Hematopoietic multipotent progenitor cell treated with erythropoietin and hydrocortisone succinate and interleukin-3 and kit ligand, for 15 days (in vitro differentiated cells): ENCODE measurements at places on chromosomes 6 and 20.

GRCh38 chr20:49821870-49822331 is 9.3 kb downstream of the SLC9A8 start:
- DNase-seq: no peak

DNA sequence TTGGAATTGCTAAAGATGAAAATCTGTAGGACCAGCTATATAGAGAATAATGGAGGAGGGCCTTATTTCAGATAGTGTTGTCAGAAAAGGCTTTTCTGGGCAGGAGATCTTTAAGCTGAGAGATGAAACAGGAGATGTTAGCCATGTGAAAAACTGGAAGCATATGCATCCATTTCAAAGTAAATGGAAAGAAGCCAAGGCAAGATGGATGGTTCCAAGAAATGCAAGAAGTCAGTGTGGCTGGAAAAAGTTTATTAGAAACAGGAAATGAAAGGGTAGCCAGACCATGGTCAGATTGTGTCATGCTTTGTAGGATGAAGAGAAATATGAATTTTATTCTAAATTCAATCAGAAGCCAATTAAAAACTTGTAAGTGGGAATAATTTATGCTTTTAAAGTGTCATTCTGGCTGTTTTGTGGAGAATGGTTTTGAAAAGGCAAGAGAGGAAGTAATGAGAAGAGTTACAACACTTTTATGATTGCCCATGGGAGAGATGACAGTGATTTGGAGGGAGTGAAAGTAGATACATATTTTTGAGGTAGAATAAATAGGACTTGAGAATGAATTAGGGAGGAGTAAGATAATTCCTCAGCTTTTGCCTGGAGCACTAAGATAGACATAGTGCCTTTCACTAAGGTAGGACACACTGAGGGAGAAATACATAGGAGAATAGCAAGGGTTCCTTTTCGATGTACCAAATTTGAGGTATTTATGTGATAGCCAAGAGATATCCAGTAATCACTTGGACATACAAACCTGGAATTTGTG is 620.1 kb downstream of the HTR1B start:
- no peak for DNase-seq

DNA sequence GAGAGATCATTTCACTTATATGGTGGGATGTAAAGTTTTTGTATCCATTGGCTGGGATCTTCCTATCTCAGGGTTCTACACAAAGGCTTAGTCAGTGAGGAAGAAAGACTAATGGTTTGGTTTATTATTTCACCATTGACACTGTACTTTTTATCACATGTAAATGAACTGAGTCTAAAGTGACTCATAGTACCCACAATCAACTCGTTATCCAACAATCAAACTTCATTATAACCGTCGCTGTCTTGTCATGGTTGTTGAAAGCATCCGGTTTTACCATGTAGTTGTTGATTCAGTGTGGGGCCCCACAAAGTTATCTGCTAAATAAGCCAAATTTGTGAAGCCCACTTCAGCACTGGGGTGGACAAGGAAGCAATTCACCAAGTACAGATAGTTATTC is 55.8 kb upstream of the MTRF1L start:
- no peak for DNase-seq

- DNase-seq: no peak
Observed at GRCh38 chr6:89987140-89987539, 92.9 kb downstream of the GJA10 start.

DNA sequence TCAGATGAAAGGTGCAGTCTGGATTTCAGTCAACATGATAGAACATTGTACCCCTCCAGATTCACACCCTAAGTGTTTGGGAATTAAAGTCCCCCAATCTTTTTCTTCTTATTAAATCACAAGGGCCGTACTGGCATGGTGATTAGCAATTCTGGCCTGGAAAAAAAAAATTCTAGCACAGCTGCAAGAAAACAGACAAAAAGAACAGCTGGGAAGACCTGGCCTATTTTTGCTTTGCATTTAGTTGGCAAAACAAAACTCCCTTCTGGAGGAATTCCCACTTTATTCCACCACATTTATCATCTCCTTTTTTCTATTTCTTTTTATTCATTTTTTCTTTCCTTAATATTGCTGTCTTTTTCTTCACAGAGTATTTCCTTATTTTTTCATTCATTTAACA is 39.8 kb upstream of the AKAP12 start:
- no peak for DNase-seq

- DNase-seq: no peak
Observed at GRCh38 chr6:56555438-56555872, 87.2 kb downstream of the DST start.

- DNase-seq: no peak
Observed at GRCh38 chr6:125919618-125920017, 37.0 kb upstream of the HINT3 start.

- no peak for DNase-seq
Observed at GRCh38 chr6:157647261-157647915, 175.7 kb upstream of the SNX9 start.

DNA sequence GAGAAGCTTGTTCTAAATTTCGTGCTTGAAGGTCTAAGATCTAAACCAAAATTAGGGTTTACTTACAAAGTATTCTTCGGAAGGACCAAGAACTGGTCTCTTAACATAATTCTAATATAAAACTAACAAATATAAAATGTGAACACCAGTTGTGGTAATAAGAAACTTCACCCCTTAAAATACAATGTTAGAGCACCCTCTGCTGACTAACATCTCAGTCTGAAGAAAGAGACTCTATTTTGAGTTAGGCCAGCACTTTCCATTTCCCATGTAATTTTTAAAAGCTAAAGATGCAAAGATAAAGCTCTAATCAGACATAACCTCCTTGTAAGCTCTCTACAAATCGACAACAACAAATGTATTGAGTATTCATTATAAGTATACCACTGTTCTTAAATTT is 24.6 kb downstream of the ATG5 start:
- peak; percentile 39 for DNase-seq

DNA sequence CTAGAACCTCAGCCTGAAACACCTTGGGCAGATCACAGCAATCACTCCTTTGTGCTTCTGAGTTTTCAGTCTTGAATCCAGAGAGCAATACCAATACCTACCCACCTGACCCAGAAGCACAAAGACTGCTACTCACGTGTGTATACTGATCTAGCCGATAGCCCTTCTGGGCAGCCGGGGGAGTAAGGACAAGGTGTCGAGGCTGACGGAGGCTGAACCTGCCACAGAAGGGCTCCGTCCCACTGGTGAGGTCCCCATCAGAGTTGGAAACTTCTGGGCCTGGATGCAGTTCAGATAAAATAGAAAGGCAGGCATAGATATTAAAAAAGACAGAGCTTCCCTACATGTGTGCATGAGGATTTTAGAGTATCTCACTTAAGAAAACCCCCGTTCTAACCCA is 32.0 kb downstream of the PKHD1 start:
- no peak for DNase-seq

DNA sequence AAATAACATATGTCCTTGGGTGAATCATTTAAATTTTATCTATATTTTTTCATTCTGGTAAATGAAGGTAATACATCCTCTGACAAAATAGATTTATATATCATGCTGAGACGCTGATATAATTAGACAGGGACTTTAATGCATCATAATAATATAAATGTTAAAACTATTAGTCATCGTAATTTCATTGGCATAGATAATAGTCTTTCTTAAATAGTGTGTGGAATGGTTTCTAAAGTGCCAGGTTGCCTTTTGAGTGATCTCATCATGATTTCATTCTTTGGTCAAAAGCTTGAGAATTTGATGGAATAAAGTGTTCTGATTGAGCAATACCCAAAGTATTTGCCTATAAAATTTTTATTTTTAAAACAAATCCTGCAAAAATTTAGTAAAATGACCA is 43.2 kb upstream of the BMP5 start:
- no peak for DNase-seq

DNA sequence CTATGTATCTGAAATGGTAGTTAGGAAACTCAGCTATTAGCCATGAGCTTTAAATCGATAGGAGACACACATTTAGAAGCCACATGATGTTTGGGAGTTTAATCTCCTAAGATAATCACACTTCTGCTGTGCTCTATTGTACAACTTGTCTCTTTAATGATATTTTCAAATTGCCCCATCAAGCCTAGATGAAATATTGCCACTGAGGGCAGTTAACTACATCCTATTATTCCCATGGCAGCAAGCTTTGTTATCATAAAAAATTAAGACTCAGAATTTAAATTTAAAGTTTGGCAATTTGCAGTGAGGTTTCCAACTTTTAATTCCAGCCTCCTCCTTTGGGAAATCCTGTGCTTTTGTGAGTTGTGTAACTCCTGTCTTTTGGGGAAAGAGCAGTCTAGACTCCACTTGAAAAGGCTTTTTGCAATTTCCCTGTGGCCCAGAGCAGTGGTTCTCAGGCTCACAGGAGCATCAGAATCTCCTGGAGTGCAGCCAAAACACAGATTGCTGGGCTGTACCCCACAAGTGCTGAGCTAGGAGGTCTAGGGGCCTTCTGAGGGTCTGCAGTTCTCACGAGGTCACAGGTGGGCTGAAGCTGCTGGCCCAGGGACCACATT is 792.4 kb downstream of the QKI start:
- DNase-seq: no peak

DNA sequence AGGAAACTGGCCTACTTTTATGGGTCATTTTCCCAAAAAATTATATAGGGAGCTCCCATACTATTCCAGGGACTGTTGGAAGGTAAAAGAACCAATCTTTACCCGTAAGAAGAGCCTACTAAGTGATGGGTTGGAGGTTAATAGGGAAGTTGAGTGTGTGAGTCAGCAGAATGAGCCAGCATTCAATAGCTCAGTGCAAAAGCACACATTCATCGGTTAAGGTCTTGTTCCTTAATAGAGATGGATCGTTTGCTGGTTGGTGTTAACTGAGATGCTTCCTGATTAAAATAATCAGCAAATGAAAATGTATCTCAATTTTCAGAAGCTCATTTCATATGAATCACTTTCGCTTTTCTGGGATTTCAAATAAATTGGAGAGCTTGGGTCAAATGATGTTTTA is 115.3 kb upstream of the MRPS10 start:
- DNase-seq: no peak

DNA sequence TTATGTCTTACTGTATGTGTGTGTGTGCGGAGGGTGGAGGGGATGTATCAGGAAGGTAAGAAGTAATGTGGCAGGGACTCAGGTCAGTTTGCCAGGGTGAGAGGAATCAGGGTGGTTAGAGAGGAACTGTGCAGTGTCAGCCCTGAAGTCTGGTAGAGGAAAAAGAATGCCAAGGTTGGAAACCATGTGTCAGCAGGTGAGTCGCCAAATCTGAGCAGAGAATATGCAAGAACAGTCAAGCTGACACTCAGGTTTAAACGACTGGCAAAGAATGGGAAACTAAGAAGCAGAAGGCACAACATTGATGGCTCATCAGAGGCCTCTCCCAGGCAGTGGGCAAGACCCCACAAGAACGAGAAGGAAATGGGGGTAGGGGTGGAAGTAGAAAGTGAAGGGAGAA is 107.5 kb upstream of the TBX18 start:
- no peak for DNase-seq

DNA sequence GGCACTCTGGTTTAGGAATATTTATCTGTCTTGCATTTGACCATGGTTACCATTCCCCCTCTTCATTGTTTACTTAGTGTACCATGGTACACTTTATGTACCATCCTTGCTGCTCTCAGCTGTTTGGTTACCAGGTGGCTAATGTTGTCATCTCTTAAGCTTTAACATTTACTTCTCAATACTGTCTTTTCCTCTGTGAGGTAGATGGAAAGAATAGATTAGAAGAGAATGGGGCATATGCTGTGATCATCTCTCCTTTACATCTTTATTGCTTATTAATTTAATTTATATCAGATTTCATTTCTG is 109.2 kb downstream of the NCOA3 start:
- no peak for DNase-seq
